RKO (cell line): ENCODE measurements at places on chromosomes 12 and 14.

GRCh38 chr14:85060121-85060520 is 469.8 kb upstream of the FLRT2 start:
- DNase-seq = no peak

- DNase-seq = no peak
These were observed 173.6 kb upstream of the MGAT4C start for GRCh38 chr12:86429824-86430223.

DNA sequence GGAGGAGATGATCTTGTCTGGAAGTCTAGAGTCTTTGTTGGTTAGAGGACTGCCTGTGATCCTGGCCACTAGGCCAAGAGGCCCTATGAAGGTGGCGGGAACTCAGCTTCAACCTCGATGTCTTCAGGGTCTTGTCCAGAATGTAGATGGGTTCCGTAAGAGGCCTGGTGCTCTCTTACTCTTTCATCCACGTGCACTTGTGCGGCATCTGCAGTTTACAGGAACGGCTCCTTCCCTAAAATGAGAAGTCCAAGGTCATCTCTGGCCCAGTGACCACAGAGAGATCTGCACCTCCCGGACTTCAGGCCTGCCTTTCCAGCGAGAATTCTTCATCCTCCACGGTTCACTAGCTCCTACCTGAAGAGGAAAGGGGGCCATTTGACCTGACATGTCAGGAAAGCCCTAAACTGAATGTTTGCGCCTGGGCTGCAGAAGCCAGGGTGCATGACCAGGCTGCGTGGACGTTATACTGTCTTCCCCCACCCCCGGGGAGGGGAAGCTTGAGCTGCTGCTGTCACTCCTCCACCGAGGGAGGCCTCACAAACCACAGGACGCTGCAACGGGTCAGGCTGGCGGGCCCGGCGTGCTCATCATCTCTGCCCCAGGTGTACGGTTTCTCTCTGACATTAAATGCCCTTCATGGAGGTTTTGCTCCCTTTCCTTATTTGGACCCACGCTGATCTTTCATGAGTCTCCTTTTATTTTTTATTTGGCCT is 17.7 kb downstream of the WNT5B start:
- DNase-seq = no peak

DNA sequence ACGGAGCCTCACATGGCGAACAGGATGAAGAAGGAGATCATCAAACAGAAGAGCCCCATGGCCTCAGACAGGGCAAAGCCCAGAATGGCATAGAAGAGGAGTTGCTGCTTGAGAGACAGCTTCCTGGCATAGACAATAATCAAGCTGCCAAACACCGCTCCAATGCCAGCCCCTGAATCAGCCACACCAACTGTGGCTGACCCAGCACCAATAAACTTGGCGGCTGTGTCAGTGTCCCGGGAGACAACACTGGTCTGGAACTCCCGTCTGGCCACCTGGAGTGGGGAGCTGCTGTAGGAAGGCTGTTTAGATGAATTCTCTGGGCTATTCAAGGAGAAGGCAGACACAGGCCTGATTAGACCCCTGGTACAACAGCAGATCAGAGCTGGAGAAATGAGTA is 100.1 kb downstream of the HEATR5A start:
- DNase-seq = no peak
